ENCODE measurements at places on chromosomes 16 and 17. TPM values are rescaled to one million over a fixed set of nuclear protein-coding genes. Genes with fewer than 3 reads are reported as not detected.
A peak's percentile ranks its signal among the peaks of the same experiment; 100 is the strongest.

GRCh38 chr16:79644971-79645667 lies 44.6 kb upstream of the MAF start:
- DNase-seq = no peak

DNA sequence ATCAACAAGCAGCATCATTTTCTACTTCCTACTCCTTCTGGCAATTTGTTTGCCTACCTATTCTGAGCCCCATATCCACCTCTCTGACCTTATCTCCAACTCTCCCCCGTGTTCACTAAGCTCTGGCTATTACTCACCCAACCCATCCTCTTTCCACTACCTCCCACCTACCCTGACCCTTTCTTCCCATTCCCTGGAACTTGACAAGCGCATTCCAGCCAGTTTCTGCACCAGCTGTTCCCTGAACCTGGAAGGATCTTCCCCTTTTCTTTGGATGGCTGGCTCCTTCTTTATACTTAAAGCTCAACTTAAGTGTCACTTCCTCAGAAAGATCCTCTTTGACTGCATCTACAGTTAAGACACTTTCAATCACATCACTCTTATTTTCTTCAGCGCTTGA lies 2.2 kb downstream of the DCUN1D3 start:
- DNase-seq = no peak

DNA sequence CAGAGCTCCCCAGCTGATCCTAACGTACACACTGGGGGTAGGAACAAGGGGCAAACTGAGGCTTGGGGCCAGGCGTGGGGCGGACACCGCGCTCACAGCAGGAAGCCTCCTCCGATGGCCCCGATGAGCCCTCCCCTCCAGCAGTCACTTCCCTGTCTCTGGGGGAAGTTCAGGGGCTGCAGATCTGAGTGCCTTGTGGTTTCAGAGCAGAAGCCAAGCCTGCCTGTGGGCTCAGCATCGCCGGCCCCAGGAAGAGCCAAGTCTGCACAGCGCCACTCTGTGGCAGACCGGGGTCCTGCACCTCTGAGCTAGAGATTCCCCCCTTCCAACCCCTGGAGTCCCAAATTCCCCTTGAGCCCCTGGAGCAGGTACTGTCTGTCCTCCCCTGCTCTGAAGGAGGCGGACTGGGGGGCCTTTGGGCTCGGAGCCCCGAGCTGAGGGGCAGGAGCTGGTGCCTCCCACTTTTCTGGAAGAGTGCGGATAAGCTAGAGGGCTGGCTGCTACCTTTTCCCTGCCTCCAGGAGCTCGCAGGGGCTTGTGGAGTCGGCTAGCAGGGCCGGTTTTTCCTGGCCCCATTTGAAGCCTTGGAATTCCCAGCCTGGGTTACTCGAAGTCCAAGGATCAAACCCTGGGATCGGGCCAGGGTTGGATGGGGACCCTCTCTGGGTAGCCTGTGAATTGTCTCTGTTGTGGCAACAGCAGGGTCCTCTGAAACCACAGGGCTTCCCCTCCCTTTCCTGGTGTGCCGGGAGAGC lies 2.9 kb downstream of the GSE1 start:
- peak; percentile 68 for DNase-seq

DNA sequence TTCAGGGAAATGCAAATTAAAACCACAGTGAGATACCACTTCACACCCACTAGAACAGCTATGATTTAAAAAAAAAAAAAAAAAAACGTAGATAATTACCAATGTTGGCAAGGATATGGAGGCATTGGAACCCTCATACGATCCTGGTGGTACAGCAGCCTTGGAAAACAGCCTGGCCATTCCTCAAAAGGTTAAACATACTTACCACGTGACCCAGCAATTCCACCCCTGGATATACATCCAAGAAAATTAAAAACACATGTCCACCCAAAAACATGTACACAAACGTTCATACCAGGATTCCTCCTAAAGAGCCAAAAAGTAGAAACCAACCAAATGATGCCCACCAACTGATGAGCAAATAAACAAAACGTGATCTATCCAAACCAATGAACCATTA lies 68.1 kb downstream of the GAS7 start:
- no peak for DNase-seq

The CLDN6 gene
- total RNA-seq = not detected

The DPEP2 gene
- total RNA-seq = 0.73 TPM

Measured in cerebellum (tissue), 4 donors.